Stimulated activated CD8-positive, alpha-beta memory T cell treated with anti-CD3 and anti-CD28 coated beads, Interleukin-4, amount 100 ng/mL, for 4 hours (primary cell): ENCODE measurements at places on chromosomes 5 and 9.

DNA sequence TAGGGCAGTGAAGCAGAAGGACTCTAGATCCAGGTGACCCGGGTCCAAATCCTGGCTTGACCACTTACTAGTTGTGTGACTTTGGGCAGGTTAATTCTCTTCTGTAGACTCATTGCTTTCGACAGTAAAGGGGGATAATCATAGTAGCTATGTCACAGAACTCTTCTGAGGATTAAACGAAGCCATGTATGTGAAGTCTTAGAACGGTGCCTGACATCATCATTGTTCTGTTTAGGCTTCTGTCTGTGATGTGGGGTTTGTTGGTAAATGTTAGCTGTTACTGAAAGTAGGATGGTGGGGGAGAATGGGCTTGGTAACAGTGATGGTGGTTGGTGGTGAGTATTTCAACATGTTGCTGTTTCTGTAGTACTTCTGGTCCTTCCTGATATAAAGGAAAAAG is 73.7 kb downstream of the MAP1B start:
- no peak for DNase-seq

- DNase-seq = no peak
Observed at GRCh38 chr5:127235136-127235535, 55.5 kb upstream of the MEGF10 start.

DNA sequence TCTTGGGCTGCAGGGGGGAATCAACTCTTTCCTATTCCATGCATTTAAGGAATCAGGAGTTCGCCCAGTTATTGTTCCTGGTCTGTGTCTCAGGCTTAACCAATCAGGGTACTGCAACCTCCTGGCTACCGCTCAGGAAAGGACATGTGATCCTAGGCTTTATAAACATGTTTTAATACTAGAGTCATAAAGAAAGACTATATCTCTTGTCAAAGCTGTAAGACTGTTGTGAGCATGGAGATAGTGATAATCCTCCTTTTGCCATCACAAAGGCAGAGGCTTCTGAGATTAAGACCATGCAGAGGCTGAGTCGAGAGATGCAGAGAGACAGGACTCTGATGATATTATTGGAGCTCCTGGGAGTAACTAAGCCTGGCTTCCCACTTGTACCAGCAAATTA is 137.0 kb downstream of the YIPF5 start:
- DNase-seq = no peak

GRCh38 chr5:115661563-115661962 is 35.7 kb upstream of the TMED7 start:
- no peak for DNase-seq

DNA sequence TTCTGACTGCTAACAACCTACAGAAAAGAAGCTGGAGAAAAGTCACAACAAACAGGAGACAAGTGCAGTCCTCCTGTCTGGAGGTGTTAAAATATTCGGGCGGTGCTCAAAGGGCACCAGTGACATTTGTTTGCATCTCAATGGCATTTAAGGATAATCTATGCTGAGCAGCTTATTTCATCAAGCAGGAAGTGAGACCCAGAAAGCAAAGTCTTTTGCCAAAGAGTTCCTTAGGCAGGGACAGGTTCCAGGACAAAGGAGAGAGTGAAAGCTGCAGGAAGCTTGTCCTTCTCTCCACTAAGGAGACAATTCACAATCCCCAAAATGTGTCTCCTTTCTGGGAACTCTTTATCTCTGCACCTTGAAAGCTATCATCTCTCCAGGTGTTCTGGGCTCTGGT is 38.7 kb upstream of the CDK20 start:
- DNase-seq = no peak

GRCh38 chr5:150272531-150272930 is 17.0 kb downstream of the CAMK2A start:
- DNase-seq = no peak

GRCh38 chr9:90124961-90125360 is 517.7 kb downstream of the DIRAS2 start:
- no peak for DNase-seq

GRCh38 chr9:6328103-6328502 is at the start of gene TPD52L3:
Gene TPD52L3, plus strand, starts transcription at chr9:6328375. Its CDS starts 221 bp downstream, at chr9:6328596.
- no peak for DNase-seq

GRCh38 chr9:37290940-37291485 is 131.5 kb upstream of the GRHPR start:
- no peak for DNase-seq

DNA sequence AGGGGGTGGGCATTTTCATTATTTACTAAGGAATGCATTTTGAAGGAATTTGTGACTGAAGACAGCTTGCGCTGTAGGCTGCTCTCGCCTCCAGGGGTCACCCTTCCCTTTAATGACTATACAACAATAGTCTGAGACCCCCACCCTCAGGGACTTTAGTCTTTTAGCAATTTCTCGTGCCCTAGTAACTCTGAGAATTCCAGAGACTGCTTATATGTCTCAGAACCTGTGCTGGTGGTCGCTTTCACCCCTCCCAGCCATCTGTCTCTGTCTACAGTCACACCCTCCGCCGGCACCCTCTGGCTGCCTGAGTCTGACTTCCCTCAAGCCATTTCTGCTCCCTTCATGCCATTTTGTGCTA is 671.4 kb downstream of the NR2F1-AS1 start:
- no peak for DNase-seq

GRCh38 chr9:111412280-111412679 is 71.9 kb downstream of the ECPAS start:
- DNase-seq = no peak

DNA sequence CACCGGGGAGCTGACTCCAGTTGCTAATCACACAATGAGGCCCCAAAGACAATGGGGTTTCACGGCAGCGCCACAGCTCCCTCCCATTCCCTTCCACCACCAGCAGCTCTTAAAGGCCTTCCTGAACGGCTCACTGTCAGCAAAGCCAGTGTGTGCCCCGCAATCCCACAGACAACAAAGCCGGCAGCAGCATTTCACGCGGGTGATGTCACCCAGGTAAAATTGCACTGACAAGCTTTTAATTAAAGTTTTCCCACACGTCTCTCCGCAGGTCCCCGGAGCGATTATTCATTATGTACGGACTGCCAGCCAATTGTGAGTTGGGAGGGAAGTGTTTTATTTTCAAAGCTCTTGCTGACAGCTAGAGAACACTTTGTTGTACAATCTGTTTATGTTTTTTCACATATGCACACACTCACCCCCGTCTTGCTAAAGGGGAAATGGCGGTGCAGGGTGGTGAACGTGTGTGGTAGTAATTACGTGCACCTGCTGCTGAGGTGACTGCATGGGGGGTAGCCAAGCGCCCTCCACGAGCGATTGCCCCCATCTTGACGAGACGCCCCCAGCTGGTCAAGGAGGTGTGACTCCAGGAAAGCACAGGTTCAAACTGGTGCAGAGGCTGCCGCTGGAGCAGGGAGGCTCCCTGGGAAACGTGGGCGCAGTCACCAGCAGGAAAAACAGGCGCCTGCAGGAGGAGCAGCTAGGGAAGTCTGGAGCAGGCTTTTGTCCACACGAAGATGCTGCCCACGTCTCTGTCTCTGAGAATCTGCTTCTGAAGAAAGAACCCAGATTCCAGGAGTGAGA is 65.0 kb downstream of the IRX2 start:
- no peak for DNase-seq

- no peak for DNase-seq
Observed at GRCh38 chr5:38032149-38032548, 192.3 kb upstream of the GDNF start.

DNA sequence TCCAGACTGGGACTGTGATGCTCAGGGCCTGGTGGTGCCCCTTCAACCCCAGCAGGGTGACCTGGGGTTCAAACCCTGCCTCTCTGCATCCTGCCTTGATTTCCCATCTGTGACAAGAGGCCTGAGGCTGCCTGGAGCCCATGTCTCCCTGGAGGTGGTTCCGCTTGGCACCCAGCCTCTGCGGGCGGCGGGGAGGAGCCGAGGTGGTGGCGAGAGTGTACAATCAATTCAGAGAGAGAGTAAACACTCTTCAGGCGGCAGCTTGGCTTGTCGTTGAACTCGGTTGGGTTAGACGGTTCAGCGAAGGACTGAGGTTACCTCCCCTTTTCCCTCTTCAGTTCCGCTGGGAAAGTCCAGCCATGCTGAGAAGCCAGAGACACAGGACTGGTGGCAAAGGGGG is 39.3 kb downstream of the NTNG2 start:
- DNase-seq = no peak

- no peak for DNase-seq
Observed at GRCh38 chr9:20325008-20325407, 297.3 kb downstream of the MLLT3 start.

- no peak for DNase-seq
Observed at GRCh38 chr5:123845356-123846100, 333.6 kb downstream of the CSNK1G3 start.

- DNase-seq = no peak
Observed at GRCh38 chr5:171647904-171648260, 137.7 kb upstream of the SMIM23 start.

DNA sequence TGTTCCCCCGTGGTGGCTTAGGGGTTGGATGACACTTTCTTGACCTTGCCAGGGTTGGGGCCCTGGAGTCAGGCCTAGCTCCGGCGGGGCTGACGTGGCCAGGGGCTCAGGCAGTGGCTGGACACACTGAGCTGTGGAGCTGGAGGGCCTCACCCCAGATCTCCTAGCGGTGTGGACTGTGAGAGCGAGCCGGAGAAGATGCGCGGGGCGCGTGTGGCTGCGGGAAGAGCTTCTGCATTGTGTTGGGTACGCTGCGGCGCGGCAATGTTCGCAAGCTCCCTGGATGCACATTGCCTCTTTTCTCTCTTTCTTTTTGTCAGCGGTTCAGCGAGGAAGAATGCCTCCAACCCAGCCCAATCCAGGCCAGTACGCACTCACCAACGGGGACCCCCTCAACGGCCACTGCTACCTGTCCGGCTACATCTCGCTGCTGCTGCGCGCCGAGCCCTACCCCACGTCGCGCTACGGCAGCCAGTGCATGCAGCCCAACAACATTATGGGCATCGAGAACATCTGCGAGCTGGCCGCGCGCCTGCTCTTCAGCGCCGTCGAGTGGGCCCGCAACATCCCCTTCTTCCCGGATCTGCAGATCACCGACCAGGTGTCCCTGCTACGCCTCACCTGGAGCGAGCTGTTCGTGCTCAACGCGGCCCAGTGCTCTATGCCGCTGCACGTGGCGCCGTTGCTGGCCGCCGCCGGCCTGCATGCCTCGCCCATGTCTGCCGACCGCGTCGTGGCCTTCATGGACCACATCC is 4.8 kb downstream of the NR2F1 start:
- no peak for DNase-seq

DNA sequence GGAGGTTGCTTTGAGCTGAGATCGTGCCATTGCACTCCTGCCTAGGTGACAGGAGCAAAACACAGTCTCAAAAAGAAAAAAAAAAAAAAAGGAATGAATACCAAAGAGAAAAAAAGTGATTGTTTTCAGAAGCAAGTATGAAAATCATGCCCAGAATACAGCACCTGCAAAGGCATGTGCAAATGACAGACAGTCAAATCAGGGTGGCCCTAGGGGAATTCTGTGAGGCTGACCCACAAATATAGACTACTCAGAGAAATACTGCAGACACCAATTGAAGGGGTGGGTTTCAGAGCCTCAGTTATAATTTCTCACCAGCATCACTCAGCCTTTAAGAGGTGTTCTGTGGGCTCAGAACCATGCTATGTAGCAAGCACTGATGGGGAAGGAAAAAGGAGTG is 28.6 kb downstream of the DCAF12 start:
- DNase-seq = no peak

GRCh38 chr5:132428484-132429462 is 59.3 kb downstream of the SLC22A5 start:
- no peak for DNase-seq

DNA sequence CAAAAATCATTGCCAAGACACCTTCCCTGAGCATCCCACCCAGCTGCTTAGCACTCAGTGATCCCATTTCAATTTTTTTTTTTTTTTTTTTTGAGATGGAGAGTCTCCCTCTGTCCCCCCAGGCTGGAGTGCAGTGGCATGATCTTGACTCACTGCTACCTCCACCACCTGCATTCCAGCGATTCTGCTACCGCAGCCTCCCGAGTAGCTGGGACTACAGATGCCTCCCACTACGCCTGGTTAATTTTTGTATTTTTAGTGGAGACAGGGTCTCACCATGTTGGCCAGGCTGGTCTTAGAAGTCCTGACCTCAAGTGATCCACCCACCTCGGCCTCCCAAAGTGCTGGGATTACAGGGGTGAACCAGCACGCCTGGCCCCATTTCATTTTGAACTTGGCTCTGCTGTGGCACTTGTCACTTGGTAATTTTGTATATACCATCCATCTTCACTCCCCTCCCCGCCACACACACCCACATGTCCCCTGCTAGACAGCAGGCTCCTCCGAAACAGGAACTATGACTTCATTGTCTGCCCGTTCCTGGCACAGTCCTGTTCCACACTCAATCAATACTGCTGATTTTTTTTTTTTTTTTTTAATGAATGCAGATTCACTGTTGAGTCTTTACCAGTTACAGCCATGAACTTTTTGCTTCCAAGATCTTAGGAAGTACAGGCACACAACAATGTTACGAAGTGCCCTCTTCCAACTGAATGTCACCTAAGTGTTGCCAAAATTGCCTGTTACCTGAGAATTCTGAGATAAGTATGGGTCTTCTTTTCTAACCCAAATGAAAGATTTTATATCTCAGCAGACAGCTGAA is 17.3 kb upstream of the ZBTB34 start:
- no peak for DNase-seq

DNA sequence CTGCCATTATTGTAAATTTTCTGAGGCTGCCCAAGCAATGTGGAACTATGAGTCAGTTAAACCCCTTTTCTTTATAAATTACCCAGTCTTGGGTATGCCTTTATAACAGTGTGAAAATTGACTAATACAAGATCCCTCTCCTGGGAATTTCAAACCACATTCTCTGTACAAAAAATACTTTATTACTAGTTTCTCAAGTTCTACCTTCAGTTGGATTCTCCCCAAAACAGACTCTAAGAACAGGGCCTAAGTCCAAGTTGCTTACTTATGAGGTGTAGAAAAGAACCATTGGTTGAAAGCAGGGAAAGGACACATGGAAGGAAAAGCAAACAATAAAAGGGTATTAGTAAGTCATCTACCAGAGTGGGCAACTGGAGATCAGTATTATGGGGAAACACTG is 343.2 kb downstream of the TMEM232 start:
- DNase-seq = no peak

DNA sequence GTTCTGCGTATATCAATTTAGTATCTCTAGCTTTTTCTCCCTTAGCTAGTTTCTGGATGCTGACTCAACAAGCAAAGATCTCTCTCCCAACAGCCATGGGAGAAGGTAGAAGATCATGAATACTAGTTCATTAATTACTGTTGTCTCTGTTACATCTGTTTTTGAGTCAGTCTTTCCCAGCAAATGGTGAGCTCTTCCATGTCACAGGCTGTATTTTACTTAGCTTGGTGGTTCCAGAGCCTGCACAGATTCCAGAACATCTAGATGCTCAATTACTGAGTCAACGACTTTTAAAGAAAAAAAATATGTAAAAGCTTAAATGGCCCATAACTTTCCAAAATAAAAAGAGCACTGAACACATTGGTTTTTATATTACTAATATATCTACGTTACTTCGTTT is 307.2 kb downstream of the NSG2 start:
- no peak for DNase-seq
